ENCODE measurements at places on chromosomes 2 and 18. TPM values are rescaled to one million over a fixed set of nuclear protein-coding genes. Genes with fewer than 3 reads are reported as not detected.

The RAX gene
- total RNA-seq = not detected

- ATAC-seq = no peak
Observed at GRCh38 chr2:219578811-219579613, 6.9 kb downstream of the INHA start.

DNA sequence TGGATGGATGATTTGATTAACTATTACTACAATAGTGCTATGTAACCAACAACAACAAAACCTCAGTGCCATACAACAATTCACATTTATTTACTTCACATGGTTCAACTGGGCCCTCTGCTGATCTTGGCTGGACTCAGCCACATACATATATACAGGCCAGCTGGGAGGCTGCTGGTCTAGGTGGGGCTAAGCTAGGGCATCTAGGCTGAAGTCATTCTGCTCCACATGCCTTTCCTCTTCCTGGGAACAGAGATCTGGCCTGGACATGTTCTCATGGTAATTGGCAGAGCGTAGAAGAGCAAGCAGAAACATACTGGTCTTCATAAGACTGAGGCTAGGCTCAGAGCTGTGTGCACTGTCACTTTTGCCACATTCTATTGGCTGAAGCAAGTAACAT lies 102.8 kb upstream of the RNF152 start:
- ATAC-seq = peak; percentile 37

DNA sequence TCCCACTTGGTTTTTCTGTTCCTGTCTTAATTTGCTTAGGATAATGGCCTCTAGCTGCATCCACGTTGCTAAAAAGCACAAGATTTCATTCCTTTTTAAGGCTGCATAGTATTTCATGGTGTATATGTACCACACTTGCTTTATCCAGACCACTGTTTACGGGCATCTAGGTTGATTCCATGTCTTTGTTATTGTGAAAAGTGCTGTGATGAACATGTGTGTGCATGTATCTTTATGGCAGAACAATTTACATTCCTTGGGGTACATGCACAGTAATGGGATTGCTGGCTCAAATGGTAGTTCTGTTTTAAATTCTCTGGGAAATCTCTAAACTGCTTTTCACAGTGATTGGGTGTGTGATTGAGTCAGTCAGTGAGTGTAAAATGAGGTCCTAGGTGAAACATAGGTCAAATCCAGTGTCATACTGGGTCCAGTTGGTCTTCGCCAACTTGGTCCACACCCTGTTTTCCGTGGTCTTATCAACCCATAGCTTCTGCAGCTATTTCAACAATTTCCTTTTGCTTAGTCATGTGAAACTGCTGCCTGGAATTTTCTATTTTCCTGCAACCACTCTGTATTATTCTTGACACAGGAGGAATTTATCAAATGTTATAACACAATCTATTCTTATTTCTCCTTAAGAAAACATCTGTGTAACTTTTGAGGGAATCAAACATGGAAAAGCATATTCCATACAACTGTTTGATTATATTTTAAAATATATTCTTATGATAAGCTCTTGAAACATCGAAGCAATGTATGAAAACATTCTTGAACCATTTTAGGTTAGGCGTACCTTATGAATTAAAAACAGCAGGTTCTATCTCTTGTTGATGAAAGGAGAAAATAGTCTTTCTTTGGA lies 82.9 kb downstream of the ADCYAP1 start:
- no peak for ATAC-seq

DNA sequence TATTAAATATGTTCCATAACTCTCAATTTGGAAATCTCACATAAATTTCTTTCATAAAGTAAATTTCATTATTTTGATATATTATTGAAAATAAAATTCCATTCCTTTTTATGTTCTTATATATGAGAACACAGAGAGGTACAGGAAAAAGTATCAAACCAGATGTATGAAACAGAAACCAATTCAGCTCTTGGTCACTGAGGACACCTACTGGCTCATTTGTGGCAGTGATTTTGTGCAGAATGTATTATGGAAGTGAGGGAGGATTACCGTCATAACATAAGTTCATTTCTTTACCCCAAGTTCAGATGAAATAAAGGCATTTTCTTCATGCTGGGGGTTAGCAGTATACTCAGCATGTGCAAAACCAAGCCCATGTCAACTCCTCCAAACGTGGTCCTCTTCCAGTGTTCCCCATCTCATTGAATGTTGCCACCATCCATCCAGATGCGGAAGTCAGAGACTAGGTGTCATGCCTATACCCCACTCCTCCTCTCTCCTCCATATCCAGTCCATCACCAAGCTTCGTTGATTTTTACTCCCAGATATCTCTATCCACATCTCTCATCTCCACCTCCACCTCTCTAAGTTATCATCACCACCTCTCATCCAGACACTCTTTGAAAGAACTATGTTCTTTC lies 41.7 kb upstream of the MALL start:
- peak; percentile 80 for ATAC-seq

GRCh38 chr2:239913636-239914417 lies 111.3 kb downstream of the NDUFA10 start:
- ATAC-seq = peak; percentile 30
